ENCODE measurements at places on chromosomes 6 and 20. TPM values are rescaled to one million over a fixed set of nuclear protein-coding genes. Genes with fewer than 3 reads are reported as not detected.

NKX2-2 gene
- not detected for polyA plus RNA-seq

FHL5 gene
- polyA plus RNA-seq = 0.22 TPM

DPM1 gene
- polyA plus RNA-seq = 27.2 TPM

GSTA2 gene
- polyA plus RNA-seq = 1.4 TPM

SMLR1 gene
- polyA plus RNA-seq = 40.8 TPM

KIAA1755 gene
- 0.29 TPM for polyA plus RNA-seq

- H3K27ac ChIP-seq = no peak overlapping the region
- no peaks in the 10 kb centered on the region for H3K27me3 ChIP-seq
- H3K36me3 ChIP-seq = no peaks in the 10 kb centered on the region
- DNase-seq = no peak
- H3K4me1 ChIP-seq = no peaks in the 10 kb centered on the region
- no peak overlapping the region for H3K4me3 ChIP-seq
These were observed 192.9 kb upstream of the PREP start for GRCh38 chr6:105595829-105596228.

DNA sequence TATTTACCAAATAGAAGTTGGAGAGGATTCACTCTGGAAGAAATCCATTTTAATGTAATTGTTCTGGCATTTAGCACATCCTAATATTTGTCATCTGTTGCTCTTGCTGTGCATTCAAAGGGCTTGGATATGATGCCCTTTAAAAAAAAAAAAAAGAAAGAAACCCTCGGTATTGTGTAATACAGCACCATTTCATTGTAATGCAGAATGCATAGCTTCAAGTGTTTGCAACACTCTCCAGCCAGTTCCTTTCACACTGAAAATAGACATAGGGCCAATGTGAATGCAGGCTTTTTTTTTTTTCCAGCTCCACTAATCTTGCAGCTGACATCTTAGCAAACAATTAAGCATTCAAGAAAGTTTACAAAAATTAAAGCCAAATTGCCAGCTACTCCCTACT is 197.4 kb upstream of the POU3F2 start:
- no peak for DNase-seq
- no peaks in the 10 kb centered on the region for H3K4me1 ChIP-seq
- H3K27ac ChIP-seq = no peak overlapping the region
- H3K4me3 ChIP-seq = no peak overlapping the region

- H3K27me3 ChIP-seq = no peaks in the 10 kb centered on the region
- no peak for DNase-seq
- no peak overlapping the region for H3K27ac ChIP-seq
- no peak overlapping the region for H3K4me3 ChIP-seq
- H3K4me1 ChIP-seq = no peaks in the 10 kb centered on the region
These were observed 138.9 kb downstream of the TENT5A start for GRCh38 chr6:81613606-81614005.

GRCh38 chr6:110322151-110322873 is 35.8 kb downstream of the METTL24 start:
- H3K27me3 ChIP-seq = no peaks in the 10 kb centered on the region
- H3K4me1 ChIP-seq = peaks cover 12% of the 10 kb centered on the region
- H3K36me3 ChIP-seq = no peaks in the 10 kb centered on the region
- H3K27ac ChIP-seq = no peak overlapping the region

GRCh38 chr20:7608250-7608649 is 332.0 kb downstream of the HAO1 start:
- H3K4me1 ChIP-seq = no peaks in the 10 kb centered on the region
- no peak overlapping the region for H3K27ac ChIP-seq
- no peak overlapping the region for H3K4me3 ChIP-seq
- no peaks in the 10 kb centered on the region for H3K27me3 ChIP-seq

DNA sequence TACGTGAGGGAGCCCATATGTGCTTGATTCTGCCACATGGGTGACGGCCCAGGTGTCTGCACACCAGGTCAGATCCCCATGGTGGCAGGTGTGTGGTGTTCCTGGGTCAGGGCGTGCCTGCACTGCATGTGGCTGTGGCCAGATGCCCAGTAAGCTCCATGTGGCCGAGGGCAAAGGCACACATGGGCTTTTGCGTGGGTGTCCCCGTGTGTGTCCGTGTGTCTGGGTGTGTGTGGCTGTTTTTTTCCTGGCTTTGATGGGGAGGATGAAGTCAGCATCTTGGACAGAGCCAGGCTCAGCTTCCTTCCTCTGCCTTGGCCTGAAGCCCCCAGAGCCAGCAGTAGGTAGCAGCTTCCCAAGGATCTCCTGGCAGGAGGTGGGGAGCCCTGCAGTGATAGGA is 1.5 kb upstream of the TNXB start:
- no peak overlapping the region for H3K4me3 ChIP-seq
- no peaks in the 10 kb centered on the region for H3K36me3 ChIP-seq
- peaks cover 2% of the 10 kb centered on the region for H3K27me3 ChIP-seq
- DNase-seq = no peak
- H3K27ac ChIP-seq = no peak overlapping the region

DNA sequence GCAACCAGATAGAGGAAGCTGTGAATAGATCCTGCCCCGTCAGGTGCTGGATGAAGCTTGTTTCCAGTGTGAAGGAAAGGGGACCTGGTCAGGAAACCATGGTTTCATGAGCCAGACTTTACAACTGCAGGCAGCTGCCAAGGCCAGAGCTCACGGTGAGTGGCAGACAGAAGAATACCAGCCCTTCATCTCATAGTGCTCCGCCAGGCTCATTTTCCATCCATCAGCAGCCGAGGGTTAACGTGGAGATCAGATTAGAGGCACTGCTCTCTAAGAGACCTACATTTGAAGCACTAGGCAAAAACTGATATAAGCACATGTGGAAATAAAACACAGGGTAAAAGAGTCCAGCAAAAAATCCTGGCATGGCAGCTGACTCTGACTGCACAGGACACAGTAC is 172.4 kb downstream of the CD24 start:
- no peak overlapping the region for H3K4me3 ChIP-seq
- no peaks in the 10 kb centered on the region for H3K36me3 ChIP-seq
- H3K4me1 ChIP-seq = peaks cover 8% of the 10 kb centered on the region
- no peak for DNase-seq
- H3K27me3 ChIP-seq = no peaks in the 10 kb centered on the region
- no peak overlapping the region for H3K27ac ChIP-seq

DNA sequence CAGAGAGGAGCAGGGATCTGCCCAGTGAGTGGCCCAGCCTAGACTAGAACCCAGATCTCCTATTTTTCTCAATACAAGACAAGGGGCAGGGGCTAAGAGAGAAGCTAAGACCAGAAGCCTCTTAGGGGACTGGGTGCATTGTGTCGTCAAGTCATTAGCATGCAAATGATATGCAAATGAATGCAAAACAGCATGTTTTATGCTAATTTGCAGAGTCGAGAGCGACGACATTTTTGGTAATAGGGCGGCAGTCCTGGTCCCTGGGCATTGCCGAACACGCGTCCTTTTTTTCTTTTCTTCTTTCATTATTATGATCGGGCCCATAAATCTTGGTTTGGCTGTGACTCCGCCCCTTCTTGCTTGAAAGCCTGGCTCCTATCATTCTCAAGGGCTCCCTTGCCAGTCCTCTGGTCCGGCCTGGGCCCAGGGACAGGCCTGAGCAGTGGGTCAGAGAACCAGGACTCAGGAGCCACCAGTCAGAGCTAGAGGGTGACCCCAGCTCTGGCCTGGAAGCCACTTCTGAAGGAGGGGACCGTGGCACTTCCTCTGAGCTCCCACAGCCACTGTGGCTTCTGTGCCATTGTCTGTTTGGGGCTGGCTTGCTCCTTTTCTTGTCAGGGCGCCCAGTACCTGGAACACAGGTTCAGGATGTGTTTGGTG is 32.0 kb upstream of the SCRT2 start:
- DNase-seq = no peak
- H3K27me3 ChIP-seq = peaks cover 5% of the 10 kb centered on the region
- no peak overlapping the region for H3K4me3 ChIP-seq
- no peaks in the 10 kb centered on the region for H3K4me1 ChIP-seq
- no peak overlapping the region for H3K27ac ChIP-seq

- H3K27me3 ChIP-seq = no peaks in the 10 kb centered on the region
- no peaks in the 10 kb centered on the region for H3K36me3 ChIP-seq
- H3K4me3 ChIP-seq = no peak overlapping the region
- H3K27ac ChIP-seq = no peak overlapping the region
These were observed 54.6 kb upstream of the RIPOR2 start for GRCh38 chr6:24990236-24990845.

- H3K36me3 ChIP-seq = no peaks in the 10 kb centered on the region
- H3K4me3 ChIP-seq = no peak overlapping the region
- H3K27ac ChIP-seq = no peak overlapping the region
- DNase-seq = no peak
These were observed 109.0 kb downstream of the TAF4 start for GRCh38 chr20:61956396-61957342.

DNA sequence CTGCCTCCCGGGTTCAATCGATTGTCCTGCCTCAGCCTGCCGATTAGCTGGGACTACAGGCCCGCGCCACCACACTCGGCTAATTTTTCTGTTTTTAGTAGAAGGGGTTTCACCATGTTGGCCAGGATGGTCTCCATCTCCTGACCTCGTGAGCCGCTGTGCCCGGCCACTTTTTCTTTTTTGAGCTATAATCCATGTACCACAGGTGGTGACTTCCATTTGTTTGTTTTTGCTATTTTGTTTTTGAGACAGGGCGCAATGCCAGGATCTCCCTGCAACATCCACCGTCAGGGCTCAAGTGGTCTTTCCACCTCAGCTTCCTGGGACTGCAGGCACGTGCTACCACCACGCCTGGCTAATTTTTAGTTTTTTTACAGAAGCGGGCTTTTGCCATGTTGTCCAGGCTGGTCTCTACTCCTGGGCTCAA is 8.5 kb downstream of the HSPA1B start:
- peak overlapping the region; percentile 99 for H3K4me3 ChIP-seq
- H3K27ac ChIP-seq = peak overlapping the region; percentile 46
- no peaks in the 10 kb centered on the region for H3K27me3 ChIP-seq
- peaks cover 17% of the 10 kb centered on the region for H3K36me3 ChIP-seq

GRCh38 chr20:45235995-45236394 is 14.8 kb downstream of the SEMG2 start:
- H3K27me3 ChIP-seq = no peaks in the 10 kb centered on the region
- DNase-seq = no peak
- H3K4me3 ChIP-seq = no peak overlapping the region
- H3K27ac ChIP-seq = no peak overlapping the region

- H3K36me3 ChIP-seq = no peaks in the 10 kb centered on the region
- DNase-seq = no peak
- no peaks in the 10 kb centered on the region for H3K27me3 ChIP-seq
- no peak overlapping the region for H3K27ac ChIP-seq
These were observed 11.3 kb downstream of the MDFI start for GRCh38 chr6:41649596-41649995.

DNA sequence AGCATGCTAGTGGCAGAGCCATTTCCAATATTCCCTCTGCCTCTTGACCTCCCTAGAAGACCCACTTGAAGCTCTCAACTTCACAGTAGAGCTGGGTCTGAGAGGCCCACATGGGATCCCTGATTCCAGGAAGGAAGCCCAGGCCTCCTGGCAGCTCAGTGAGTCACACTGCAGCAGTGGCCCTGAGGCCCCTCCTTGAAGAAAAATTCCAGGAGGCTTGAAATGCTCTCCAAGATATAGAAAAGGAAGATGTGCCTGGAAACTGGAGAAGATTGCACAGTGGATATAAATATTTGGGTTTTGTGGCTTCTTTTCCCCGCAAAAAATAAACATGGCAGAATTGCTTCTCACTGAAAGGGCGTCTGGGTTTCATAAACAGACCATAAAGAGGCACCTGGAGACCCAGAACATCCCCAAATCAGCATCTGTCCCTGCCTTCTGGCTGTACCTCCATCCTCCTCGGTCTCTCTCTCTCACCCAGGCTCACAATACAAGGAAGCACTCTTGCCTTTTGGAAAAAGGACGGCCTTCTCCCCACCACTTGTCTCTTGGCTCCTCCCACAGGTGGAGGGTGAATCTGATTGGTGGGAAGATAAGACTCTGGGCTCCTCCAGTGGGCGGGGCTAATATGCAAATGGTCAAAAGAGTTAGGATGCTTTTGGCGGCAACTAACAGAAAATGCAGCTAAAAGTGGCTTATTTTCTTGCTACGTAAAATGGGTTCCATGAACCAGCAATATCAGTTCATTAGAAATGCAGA is 200.0 kb upstream of the SULF2 start:
- no peak for DNase-seq
- H3K27me3 ChIP-seq = no peaks in the 10 kb centered on the region
- H3K4me1 ChIP-seq = no peaks in the 10 kb centered on the region
- H3K4me3 ChIP-seq = no peak overlapping the region
- no peaks in the 10 kb centered on the region for H3K36me3 ChIP-seq
- no peak overlapping the region for H3K27ac ChIP-seq

DNA sequence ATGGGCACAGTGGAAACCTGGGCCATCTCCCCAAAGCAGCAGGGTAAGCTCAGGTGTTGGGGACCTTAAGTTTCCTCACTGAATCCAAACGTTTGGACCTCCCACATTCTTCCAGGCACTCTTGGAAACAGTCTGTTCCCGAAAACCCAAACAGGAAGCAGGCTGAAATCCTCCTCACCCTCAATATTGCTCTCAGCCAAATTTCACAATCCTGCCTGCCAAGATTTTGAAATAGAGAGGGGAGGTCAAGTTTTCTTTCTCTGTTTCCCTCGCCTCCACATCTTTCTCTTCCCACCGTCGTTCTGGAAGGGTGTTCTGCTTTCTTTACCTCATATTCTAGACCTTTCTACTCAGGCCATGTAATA is 392.0 kb upstream of the SASH1 start:
- H3K27ac ChIP-seq = no peak overlapping the region
- H3K4me1 ChIP-seq = no peaks in the 10 kb centered on the region

- H3K4me1 ChIP-seq = no peaks in the 10 kb centered on the region
- DNase-seq = no peak
- H3K36me3 ChIP-seq = no peaks in the 10 kb centered on the region
- H3K4me3 ChIP-seq = no peak overlapping the region
These were observed 111.2 kb downstream of the KCNQ5 start for GRCh38 chr6:72733045-72733444.

DNA sequence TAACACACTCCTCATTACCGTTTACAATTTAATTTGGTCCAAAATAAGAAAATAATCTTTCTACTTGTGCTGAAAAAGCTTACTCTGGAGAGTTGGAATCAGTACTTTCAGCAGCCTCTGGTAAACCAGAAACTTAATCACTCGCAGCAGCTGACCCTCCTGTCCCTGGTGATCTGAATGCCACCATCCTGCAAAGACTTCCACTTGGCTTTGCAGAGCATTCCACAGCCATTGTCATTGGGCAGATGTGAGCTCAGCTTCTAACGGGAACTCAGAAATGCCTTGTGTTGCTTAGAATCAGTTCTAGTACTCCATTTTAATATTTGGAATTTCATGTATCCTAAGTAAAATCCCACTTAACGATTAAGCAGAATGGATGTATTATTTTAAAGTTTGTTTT is 59.7 kb downstream of the PHACTR1 start:
- no peak overlapping the region for H3K27ac ChIP-seq
- H3K4me3 ChIP-seq = no peak overlapping the region
- H3K4me1 ChIP-seq = no peaks in the 10 kb centered on the region

- peaks cover 5% of the 10 kb centered on the region for H3K27me3 ChIP-seq
- H3K4me1 ChIP-seq = peaks cover 6% of the 10 kb centered on the region
- H3K36me3 ChIP-seq = no peaks in the 10 kb centered on the region
- no peak within 1 kb of the TSS for H3K27ac ChIP-seq
- H3K4me3 ChIP-seq = peak within 1 kb of the TSS; percentile 25
- peak; percentile 42 for DNase-seq
These were observed at the start of gene SYCP2L for GRCh38 chr6:10886691-10887502. SYCP2L (plus strand) TSS chr6:10887052; CDS start chr6:10887127, 75 bp downstream.
